ENCODE measurements at places on chromosomes 4 and X.

DNA sequence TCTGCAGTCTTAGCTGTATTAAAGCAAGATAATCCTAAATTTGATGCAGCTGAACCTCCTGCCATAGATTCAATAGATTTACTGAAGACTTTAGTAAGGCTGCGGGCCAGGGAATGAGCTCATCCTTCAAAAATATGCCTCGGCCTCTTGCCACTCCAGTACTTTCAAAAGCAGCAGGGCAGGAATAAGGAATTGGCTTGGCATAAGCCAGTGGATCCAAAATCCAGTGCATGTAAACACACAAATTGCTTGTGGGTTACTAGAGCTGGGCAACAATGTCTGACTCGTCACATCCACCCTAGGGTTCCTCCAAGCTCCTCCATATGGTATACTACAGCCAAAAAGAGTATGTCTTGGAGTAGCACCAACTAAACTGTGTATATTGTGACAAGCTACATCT is 165.0 kb downstream of the AMELX start:
- DNase-seq, result no peak

DNA sequence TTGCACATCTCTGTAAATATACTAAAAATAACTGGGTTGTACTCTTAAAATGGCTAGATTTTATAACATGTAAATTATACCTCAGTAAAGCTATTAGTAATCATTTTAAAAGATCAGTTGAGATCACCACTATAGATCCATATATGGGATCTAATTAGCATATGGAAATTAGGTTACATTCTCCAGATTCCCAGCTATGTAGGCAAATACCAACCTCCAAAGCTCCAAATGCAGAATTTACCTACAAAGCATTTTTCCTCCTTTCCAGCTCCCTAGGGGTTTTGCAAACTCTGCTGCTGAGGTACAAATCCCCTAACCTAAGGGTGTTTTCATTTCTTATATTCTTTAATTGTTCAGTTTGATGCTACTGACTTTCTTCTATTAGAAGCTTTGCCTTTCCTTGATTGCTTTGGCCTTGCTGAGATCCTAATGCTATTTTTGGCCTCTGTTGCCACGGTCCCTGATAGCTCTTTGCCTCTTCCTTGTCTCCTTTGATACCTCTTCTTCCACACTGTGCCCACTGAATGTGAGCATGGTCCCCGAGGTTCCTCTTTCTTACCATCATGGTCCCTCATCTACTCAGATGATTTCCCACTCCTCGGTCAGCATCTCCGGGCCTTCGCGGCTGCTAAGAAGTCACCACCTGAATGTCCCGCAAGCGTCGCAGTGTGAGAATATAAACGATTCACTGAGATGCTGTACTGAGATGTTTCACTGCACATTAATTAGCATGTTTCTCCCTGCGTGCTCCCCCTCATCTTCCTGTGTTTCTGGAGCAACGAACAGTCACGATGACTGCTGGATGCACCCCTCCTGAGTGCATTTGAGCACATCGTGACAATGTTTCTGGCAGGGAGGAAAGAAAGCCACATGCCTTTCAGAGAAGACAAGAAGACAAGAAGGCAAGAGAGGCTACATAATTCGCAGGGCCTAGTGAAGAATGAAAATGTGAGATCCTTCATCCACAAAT is 23.8 kb downstream of the ENPP6 start:
- DNase-seq, result peak; percentile 1

DNA sequence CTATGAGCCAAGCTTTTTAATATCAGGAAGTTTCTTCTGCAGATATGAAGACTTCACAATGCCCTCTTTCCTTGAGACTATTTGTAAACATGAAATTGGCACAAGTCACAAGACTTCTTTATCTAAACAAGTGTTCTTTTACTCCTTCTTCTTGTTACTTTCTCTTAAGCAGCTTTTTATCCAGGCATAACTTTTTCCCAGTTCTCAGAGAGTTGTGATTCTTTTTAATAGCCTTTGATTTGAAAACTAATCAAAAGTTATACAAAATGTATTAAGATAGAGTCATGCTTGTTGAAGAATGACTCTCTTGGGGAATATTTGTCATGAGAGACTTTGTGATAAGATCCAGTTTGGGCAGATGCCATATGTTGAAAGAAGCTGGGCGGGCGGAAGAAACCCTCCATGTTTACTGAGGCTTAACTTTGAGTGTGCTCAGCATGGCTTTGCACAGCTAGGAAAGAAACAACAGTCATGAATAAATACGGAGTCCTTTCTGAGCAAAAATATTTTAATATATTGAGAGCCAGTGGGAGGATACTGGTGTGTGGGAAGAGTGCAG is 39.3 kb downstream of the SYTL5 start:
- peak; percentile 10 for DNase-seq

GRCh38 chr4:41509451-41509866 is 28.5 kb upstream of the LIMCH1 start:
- DNase-seq, result no peak

DNA sequence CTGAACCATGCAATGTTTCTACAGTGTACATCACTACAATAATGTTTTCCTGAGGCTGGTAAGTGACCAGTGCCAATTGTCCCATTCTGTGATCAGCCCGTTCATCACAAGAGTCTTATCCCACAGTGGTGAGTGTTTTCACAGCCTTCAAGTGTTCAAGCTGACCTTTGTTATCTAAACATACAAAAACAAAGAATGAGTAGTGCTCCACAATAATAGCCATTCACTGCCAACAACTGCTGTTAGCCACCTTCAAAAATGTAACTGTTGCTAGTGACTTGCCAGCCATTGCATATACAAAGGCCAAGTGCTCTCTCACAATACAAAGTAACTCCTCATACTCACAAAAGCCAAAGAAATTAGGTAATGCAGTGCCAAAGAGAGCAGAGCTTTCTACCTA is 1084.1 kb downstream of the FAM133A start:
- DNase-seq, result no peak

DNA sequence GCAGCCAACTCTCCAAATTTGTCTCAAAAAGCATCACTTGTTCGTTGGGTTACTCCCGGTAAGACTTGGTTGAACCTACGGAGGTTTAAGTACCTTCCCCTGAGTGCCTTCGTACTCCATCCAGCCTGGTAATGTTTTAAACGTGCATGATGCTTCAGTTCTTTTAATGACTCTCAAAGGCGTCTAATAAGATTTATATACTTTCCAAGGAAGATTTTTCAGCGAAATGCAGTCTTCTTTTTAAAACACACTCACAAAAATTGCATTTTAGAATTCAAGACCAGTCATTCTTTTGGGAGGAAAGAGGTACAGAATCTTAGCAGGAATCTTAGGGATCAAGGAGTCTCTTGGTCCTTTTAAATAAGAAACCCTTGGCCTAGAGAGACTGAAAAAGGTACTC is 430 bp upstream of the TRPC3 start:
- no peak for DNase-seq

DNA sequence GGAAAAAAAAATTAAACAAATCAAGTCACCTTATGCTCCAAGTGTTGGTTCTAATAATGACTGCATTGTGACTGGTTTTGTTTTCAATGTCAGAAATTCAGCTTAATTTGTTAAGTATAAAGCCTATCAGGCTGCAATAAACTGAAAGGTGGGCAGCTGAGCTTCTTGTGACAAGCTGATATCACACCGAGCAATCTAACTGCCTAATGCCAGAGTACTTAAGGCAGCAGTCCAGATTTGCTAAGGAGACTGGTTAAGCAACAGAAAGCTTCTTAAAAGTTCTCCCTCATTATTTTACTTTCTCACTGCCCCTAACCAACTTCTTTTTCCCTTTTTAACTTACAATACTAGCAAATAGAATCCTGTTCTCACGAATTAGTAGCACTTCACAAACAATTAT is 201.0 kb downstream of the MAB21L2 start:
- no peak for DNase-seq

GRCh38 chr4:7694324-7694723 is 245.3 kb downstream of the AFAP1 start:
- no peak for DNase-seq

- DNase-seq, result no peak
These were observed 715.8 kb downstream of the KLHL13 start for GRCh38 chrX:117400839-117401238.

GRCh38 chrX:71547339-71547738 is 14.4 kb downstream of the OGT start:
- DNase-seq, result no peak

DNA sequence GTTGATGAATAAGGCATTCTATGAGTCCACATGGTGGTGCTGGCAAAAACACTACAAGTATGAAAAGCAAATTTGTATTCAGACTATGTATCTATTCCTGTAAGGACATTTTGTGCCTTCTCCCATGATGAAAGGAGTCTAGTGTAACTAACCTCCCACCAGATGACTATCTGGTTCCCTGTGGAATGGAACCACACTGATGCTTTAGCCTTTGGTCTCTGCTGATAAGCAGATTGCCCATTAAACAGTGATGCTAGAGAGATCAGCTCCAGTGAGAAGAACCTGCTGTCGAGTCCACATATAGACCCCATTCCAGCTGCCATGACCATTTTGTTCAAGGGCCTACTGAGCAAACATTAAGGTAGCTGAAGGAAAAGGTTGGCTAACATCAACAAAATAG is 10.5 kb upstream of the THOC2 start:
- no peak for DNase-seq

DNA sequence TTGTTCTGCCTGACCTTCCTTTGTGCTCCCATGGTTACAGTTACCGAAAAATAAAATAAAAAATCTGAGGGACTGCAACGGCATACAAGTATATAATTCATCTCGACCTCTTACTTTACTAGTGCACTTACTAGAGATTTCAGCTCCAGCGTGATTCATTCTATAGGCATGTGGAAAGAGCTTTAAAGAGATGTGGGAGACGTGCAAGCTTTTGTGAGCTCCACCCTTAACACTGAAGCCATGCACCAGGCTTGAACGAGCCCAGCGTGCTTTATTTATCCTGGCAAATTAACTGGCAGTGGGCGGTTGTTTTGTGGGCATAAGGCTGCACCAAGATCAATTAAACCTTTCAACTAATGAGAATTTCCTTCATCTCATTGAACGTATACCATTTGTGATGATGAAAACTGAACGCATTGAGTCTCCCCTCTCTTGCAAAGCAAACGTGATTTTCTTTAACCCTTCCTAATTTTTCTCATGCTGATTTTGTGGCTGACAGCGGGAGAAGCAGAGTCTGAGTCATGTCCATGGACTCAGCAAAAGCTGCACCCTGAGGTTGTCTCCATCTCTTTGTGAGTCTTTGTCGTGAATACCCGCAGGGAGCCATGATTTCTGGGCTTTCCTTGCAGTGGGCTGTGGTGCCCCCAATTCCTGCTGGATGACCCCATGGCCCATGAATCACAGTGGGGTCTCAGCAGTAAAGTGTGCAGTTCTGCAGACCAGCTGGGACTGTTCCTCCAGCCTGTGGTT is 60.1 kb downstream of the MXRA5 start:
- DNase-seq, result peak; percentile 88

GRCh38 chr4:187827631-187828030 is 167.9 kb upstream of the ZFP42 start:
- peak; percentile 8 for DNase-seq

DNA sequence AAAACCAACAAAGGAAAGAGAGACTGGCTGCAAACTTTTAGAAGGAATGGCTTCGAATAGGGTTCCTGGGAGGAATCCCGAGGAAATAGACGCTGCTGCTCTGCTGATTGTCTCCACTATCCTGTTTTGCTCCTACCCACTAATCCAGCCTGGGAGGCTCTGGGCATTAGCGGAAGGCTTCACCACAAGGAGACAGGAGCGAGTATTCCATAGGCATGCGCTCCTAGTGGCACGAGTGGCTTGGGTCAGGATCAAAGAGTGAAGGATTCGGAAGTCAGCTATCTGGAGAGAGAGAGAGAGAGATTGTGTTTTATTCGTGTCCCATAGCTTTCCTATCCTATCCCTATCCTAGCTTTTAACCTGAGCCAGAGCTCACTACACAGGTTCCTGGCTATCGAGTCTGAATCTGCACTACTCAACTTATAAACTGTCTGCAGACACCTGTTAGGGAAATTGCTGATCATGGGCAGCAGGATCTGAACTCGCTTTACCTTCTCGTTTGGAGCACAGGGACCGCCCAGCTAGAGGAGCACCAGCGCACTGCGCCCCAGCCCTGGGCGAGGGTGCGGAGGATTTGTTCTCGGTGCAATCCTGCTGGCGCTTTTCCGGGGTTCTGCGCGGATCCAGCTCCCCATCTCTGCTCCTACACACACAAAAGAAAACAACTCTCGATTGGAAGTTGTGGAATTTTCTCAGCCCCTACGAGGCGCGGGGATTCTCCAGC is 740 bp upstream of the NPY2R start:
- no peak for DNase-seq

DNA sequence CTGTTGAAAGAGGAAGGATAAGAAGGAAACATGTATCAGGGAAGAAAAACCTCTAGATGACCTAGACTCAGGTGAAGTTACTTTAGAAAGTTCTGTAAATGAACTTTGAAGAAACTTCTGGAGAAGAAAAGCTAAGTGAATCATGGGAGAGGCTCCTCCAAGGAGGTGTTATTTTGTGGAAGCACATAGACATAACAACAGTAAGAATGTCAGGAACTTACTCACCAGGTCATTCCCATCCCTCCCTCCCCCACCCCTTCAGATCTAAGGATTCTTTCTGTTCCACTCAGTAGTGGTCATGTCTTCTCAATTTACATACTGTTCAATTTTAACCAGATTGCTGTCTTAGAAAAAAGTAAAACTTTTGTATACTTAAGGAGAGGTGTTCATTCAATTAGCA is 310.5 kb upstream of the DDX53 start:
- no peak for DNase-seq

GRCh38 chr4:89939994-89940393 is 45.3 kb downstream of the MMRN1 start:
- no peak for DNase-seq

DNA sequence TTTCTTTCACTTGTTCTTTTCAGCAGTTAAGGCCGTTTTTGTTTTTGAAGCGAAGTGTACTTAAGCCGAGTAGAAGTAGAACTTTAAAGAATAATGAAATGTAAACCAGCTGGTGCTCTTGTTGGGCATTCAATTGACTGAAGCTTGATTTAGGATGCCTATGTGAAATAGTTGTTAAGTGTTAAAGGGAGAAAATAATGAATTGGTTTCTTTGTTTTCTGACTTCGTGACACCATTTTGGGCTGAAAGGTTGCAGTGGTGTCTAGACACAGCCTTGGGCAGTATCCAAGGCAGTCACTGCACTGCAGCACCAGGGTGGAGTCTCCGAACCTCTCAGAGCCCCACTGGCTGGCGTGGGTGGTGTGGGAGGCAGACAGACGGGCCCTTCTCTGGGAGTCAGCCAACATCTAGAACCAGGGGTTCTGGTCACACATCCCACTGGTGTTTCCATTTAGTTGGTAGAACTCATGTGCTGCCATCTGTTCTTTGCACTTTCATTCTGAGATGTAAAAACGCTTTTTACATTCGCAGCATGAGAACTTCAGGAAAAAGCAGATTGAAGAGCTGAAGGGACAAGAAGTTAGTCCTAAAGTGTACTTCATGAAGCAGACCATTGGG is 3.5 kb downstream of the UCHL1 start:
- DNase-seq, result no peak
